ENCODE measurements at places on chromosomes 4 and X. TPM values are rescaled to one million over a fixed set of nuclear protein-coding genes. Genes with fewer than 3 reads are reported as not detected.

GRCh38 chr4:25578432-25578831 is 77.2 kb upstream of the SLC34A2 start:
- no peaks in the 10 kb centered on the region for H3K36me3 ChIP-seq
- H3K4me3 ChIP-seq = no peak overlapping the region
- H3K27ac ChIP-seq = no peak overlapping the region
- no peaks in the 10 kb centered on the region for H3K27me3 ChIP-seq
- DNase-seq = no peak

DNA sequence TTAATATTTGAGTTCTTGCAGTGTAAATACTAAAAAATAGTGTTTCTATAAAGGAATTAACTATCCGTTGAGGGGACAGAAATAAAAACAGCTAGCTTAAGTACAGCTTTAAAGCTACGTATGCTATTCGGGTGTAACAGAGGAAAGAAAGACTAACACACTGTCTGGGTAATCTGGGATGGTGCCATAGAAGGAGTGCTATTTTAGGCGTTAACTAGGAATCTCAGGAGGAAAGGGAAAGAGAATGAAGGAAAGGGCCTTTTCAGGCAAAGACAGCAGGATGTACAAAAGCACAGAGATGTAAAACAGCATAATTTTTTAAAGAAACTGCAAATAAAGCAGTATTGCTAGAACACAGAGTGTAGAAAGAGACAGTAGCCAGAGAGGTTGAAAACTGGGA is 161.8 kb downstream of the RAP1GDS1 start:
- H3K27ac ChIP-seq = no peak overlapping the region
- H3K27me3 ChIP-seq = no peaks in the 10 kb centered on the region
- H3K4me3 ChIP-seq = no peak overlapping the region
- no peaks in the 10 kb centered on the region for H3K4me1 ChIP-seq
- H3K36me3 ChIP-seq = peaks cover 40% of the 10 kb centered on the region

- no peaks in the 10 kb centered on the region for H3K27me3 ChIP-seq
- no peak overlapping the region for H3K27ac ChIP-seq
- H3K4me3 ChIP-seq = no peak overlapping the region
- no peaks in the 10 kb centered on the region for H3K4me1 ChIP-seq
- no peaks in the 10 kb centered on the region for H3K36me3 ChIP-seq
These were observed 102.3 kb downstream of the WWC2 start for GRCh38 chr4:183201331-183201730.

The THAP9 gene
- 3.8 TPM for total RNA-seq

The ENPP6 gene
- total RNA-seq = not detected

The GAGE1 gene
- not detected for total RNA-seq
